HEK293T (cell line): ENCODE measurements at places on chromosomes 1 and 21.

- peak; percentile 59 for DNase-seq
Observed at GRCh38 chr21:33386222-33386784, 16.9 kb upstream of the IFNGR2 start.

GRCh38 chr1:116420417-116421200 is 47.6 kb downstream of the ATP1A1 start:
- no peak for DNase-seq

GRCh38 chr1:218339267-218339831 is 5.8 kb upstream of the TGFB2 start:
- no peak for DNase-seq

GRCh38 chr1:55244476-55245099 is 29.4 kb upstream of the USP24 start:
- DNase-seq: no peak

GRCh38 chr1:75723989-75724471 is 479 bp upstream of the ACADM start:
- peak; percentile 92 for DNase-seq

GRCh38 chr1:99465176-99465900 is 180.6 kb upstream of the PALMD start:
- no peak for DNase-seq

DNA sequence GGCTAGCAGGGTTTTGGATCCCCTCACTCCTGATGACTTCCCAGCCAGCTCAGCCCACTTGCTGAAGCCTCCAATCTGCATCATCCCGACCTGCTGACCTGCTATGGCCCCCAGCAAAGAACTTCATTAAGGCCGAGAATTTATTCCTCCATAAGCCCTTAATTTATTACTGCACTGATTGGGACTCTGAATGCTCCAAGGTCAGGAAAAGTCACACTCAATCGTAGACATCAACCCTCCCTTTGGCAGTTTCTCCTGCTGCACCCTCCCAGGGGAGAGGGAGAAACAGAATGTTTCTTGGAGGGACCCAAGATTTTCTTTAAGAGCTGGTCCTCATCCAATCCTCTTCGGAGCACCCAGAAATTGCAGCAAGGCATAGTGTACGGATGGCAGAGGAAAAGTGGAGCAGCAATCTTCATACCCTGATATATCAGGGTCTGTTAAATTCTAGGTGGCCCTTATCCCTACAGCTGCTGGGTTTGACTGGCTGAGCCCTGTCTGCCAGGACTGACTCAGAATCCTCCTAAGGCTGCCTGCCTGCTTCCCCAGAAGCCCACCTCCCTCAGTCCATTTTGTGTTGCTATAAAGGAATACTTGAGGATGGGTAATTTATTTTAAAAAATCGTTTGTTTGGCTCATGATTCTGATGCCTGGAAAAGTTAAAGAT is 62.2 kb downstream of the DMAP1 start:
- DNase-seq: no peak

GRCh38 chr1:72918940-72919339 is 636.6 kb upstream of the NEGR1 start:
- DNase-seq: no peak

- no peak for DNase-seq
Observed at GRCh38 chr1:228194436-228194835, 13.4 kb upstream of the OBSCN start.

DNA sequence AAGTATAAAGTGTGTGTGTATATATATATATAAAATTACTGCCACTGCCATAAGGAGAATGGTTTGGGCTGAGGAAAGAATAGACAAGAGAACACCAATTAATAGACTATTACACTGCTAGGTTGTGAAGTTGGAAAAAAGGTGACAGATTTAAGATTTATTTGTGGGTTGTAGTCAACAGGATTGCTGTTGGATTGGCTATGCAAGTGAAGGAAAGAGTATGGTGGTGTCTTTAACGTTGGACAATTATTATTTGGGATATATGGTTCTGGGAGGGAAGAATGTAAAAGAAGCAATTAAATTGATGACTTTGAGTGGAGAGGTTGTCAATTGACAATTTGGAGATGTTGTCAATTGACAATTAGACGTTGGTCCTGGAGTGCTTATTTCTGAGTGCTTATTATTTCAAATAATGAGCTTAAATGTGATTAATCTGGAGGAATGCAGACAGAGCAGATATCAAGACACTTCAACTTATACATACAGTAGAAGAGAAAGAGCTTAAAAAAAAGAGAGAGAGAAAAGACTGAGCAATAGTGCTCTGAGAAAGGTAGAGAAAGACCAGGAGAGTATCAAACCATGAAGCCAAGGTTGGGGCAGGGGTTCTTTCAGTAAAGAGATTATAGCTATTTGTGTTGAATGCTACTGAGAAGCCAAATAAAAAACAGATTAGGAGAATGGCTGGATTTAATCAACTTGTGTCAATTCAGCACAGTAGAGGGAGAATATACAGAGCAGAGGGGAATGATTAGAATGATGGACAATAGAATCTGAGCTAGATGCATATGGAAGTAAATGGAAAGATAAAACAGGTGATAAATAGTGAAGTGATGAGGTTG is 9.7 kb downstream of the PTGS2 start:
- DNase-seq: no peak

DNA sequence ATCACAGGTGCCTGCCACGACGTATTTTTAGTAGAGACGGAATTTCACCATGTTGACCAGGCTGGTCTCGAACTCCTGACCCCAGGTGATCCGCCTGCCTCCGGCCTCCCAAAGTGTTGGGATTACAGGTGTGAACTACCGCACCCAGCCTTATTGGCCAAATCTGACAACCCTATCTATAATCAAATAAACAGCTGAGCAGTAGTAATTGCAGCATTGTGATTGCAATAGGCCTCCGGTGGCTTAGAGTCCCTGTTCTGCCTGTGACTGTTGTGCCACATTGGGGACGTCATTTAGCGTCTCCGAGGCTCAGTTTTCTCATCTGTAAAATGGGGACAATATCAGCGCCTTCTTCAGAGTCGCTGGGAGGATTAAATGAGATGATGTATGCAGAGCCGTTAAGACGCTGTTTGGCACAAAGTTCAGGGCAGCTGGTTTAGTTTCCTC is 569 bp upstream of the CAPN2 start:
- DNase-seq: no peak

DNA sequence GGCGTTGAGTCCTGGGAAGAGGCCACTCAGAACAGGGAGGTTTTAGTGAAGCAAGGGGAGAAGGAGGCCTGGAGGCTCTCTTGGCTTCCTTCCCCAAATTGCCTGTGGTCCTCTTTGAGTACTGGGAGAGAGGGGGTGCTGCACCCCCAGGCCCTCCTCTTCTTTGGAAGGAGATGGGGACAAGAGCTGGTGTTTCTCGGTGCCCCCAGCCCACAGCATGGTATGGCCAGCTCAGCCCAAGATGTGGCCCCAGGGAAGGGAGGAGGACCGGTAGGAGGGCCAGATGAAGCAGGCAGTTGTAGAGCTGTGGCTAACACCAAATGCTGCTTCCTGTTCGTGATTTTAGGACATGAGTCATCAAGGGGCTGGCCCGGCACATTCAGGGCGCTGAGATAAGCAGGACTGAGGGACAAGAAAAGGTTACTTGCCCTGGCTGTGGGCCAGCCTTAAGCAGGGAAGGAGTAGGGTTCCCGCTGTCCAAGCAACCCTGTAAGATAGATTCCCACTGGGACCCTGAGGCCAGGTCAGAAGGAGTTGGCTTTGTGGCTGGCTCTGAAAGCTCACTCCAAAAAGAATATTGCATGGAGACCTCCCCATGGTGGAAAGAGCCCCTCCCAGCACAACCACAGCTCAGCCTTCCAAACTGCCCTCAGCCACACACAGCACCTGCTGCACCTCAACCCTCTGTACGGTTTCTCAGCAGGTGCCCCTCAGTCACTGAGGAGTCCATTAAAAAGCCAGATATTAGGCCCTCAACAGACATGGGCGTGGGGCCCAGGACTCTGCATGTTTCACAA is 4.9 kb upstream of the TNFRSF1B start:
- peak; percentile 49 for DNase-seq

GRCh38 chr1:98172578-98172977 is 251.7 kb upstream of the DPYD start:
- no peak for DNase-seq

- peak; percentile 29 for DNase-seq
Observed at GRCh38 chr1:62070384-62071011, 124.2 kb upstream of the L1TD1 start.

DNA sequence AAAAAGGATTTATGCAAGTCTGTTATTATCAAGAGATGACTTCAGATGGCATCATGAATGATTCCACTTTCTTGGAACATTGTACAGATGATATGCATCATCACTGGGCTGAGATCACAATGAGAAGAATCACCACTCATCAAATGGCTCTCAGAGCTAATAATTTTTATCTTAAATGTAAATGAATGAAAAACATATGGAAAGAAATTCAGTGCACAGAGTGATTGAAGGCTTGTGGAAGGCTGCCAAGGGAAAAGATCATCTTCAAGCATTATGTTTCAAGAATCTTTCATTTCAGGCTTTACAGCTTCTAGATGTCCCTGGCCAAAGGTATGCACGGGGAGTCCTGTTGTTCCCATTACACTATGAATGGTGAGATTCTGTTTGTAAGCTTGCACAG is 955.7 kb downstream of the TTLL7 start:
- DNase-seq: no peak

DNA sequence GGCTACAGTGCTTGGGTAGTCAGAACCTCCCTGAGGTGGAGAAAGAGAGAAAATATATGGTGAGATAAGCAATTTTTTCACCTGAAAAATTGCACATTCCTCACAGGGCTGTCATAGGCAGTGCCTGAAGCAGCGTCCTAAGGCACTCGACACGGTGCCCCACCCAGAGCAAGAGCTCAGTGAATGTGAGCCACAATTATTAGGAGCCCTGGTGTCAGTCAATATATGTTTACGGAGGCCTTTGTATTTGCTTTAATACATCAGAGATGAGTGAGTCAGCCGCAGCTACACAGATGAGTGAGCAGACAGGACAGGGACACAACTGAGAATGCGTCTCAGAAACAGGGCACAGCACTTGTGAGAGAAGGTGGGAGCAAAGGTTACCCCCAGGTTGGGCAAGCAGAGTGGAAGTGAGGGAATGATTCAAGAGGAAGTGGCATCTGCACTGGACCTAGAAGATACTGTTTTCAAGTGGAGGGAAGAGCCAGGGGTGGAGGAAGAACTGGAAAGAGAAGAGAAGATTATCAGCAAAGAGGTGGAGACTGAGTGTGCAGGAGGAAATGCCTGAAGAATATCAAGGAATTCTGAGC is 5.2 kb upstream of the PIGC start:
- DNase-seq: no peak

- DNase-seq: no peak
Observed at GRCh38 chr1:239896980-239897379, 194.7 kb upstream of the FMN2 start.
